Hematopoietic multipotent progenitor cell treated with erythropoietin and hydrocortisone succinate and interleukin-3 and kit ligand, for 15 days (in vitro differentiated cells): ENCODE measurements at places on chromosomes 1 and 21.

DNA sequence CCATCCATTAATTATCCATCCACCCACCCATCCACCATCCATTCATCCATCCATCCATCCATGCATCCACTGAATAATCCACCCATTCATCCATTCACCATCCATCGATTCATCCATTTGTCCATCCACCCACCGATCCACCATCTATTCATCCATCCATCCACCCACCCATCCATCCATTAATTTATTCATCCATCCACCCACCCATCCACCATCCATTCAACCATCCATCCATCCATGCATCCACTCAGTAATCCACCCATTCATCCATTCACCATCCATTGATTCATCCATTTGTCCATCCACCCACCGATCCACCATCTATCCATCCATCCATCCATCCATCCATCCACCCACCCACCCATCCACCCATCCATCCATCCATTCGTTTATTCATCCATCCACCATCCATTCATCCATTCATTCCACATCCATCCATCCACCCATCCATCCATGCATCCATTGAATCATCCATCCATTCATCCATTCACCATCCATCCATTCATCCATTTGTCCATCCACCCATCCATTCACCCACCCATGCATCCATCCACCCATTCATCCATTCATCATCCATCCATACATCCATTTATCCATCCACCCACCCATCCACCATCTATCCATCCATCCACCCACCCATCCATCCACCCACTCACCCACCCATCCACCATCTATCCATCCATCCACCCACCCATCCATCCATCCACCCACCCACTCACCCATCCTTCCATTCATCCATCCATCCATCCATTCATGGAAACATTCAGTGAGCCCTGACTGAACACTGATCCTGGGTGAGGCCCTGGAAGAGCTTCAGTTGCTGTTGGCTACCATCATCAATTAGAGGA, 83.4 kb upstream of the ARHGEF16 start:
- DNase-seq: no peak

DNA sequence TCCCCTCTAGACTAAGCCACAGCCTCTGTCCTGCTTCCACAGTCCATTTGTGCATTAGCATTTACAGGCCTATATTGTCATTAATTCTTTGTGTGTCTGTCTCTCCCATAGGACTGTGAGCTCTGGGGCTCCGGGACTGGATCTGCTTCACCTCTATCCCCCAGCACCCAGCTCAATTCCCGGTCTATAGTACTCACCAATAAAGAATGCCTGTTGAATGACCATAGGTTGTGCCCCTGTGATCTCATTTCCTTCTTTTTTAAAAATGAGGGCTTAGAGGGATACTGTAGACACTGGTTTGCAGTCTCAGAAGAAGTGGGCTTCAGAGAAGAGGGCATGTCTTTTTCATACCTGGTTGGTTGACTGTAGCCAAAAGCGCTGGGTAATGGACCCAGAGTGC, 8.8 kb upstream of the POU3F1 start:
- no peak for DNase-seq

- DNase-seq: no peak
Measured at GRCh38 chr1:241591317-241591716, 48.9 kb downstream of the CHML start.

DNA sequence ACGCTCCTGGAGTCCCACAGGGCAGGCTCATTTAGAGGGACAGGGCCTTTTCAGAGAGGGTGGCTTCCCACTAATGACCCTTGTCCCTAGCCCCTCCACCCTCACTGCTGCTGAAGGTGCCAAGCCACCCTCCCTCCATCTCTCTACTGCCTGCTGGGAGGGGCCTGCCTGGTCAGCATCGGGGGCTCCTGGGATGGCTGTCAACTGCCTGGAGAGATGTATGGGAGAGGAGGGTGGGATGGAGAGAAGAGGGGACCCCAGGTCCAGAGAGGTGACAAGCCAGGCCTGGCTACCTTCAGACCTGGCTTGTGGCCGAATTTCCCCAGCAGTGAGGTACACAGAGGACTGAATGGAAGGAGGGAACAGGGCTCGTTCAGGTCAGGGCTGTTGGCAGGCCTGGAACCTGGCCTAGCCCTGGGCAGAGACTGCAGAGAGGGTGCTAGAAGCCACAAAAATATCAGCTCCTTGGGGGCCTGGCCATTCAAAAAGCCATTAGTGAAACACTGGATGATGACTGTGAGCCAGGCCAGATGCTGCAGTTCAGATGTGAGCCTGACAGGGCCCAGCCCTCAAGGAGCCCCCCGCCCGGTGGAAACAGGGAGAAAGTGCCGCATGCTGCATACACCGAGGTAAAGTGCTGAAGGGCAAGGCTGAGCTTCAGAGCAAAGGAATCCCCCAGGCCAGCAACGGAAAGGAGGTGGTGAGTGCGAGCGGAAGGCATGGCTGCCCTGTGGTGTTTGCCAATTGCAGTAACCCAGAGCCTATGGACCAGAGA, 20.0 kb downstream of the MMEL1 start:
- DNase-seq: no peak

DNA sequence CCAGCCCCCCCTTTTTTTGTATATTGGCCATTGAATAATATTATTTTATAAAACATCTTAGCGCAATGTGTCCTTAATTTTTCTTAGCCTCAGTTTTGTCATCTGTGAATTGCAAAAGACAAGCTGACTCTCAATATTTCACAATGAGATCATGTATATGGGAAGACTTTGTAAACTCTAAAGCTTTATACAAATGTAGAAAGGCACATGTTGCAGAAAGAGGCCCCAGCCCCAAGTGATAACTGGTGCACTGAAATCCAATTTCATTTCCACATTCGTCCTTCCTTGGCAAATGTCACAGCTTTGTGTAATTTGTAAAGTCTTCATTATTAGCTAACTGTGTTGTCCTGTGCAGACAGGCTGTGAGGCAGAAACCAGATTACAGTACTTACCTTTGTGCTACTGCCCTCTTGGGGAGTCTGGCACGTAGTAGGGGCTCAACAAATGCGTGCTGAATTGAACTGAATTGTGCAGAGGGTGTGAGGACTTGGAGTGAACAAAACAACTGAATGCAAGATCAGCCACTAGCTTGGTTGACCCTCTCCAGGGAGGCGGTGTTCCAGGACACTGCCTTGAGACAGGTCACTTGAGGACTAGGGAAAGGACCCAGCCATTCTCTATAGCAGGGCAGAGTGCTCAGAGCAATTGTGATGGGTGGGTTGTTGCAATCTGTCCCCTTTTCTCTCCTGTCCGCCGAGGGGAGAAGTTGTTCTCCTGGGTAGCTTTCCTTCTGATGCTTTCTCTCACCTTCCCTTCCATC, 74.6 kb downstream of the LMO4 start:
- no peak for DNase-seq

DNA sequence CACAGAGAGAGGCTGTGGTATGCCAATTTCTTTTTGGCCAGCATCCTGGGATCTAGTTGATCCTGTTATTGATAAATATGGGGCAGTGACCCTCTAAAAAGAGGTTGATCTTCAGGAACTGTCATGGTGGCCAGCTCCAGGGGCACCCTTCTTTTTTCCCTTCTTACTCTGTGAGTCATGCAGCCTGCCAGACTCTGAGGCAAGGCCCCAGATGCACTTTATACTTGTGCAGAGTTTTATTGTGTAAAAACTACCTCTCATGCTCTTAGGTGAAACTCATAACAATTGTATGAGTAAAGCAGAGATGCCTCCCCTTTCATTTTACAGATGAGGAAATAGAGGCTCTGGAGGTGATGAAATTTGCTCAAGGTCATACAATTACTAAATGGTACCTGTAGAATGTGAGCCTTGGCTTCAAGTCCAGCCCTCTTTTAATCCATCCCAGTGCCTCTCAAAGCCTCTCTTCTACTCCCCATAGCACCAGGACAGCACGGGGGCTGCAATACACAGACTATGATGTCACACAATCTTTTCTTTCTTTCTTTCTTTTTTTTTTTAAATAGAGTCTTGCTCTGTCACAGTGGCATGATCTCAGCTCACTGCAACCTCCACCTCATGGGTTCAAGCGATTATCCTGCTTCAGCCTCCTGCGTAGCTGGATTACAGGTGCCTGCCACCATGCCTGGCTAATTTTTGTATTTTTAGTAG, 387.8 kb downstream of the KCNH1 start:
- DNase-seq: no peak

GRCh38 chr1:185939142-185939541, 205.0 kb downstream of the HMCN1 start:
- DNase-seq: no peak

GRCh38 chr1:108551137-108551862, 8.6 kb upstream of the EEIG2 start:
- no peak for DNase-seq
